HAP-1 (cell line): ENCODE measurements at places on chromosomes 11 and 22.

- no peak for DNase-seq
Measured at GRCh38 chr11:12276831-12277475, 100.4 kb upstream of the PARVA start.

- no peak for DNase-seq
Measured at GRCh38 chr11:111633248-111633647, 31.0 kb downstream of the SIK2 start.

DNA sequence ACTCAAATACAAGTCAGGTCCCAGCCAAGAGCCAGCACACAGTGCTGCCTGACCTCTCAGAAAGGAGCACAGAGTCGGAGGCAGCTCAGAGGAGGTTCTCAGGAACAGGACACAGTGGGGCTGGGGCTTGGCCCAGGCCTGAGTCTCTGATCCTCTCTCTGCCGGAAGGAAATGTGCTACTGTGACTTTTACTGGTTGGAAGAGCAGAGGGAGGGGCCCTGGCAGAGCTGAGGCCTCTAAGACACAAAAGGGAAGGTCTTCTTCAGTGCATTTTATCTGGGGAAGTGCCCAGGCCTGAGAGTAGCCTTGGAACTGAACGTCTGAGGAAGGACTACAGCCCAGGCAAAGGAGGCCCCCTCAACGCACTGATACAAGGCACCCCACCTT lies 16.2 kb upstream of the CASTOR1 start:
- DNase-seq = no peak

- no peak for DNase-seq
Measured at GRCh38 chr22:39317084-39317774, 2.2 kb downstream of the RPL3 start.

GRCh38 chr11:133834682-133835592 lies 10.4 kb downstream of the SPATA19 start:
- DNase-seq = peak; percentile 44

- DNase-seq = no peak
Measured at GRCh38 chr11:587546-587945, 11.3 kb downstream of the PHRF1 start.

DNA sequence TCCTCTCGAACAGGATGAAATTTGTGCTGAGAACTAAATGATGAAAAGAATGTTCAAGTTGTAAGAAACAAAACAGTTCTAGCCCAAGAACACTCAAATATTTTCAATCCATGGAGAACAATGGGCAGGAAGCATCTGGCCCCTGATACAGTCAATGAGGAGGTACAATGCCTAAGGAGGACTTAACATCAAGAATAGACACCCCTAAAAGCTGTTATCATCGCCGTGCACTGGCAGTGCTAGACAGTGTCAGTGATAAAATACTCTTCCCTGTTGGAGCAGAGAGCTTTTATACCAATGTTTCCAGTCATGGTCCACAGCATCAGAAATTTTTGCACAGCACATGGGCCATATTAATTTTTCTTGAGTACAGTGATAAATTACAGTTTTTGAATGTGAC lies 20.2 kb upstream of the VSTM5 start:
- DNase-seq = no peak

DNA sequence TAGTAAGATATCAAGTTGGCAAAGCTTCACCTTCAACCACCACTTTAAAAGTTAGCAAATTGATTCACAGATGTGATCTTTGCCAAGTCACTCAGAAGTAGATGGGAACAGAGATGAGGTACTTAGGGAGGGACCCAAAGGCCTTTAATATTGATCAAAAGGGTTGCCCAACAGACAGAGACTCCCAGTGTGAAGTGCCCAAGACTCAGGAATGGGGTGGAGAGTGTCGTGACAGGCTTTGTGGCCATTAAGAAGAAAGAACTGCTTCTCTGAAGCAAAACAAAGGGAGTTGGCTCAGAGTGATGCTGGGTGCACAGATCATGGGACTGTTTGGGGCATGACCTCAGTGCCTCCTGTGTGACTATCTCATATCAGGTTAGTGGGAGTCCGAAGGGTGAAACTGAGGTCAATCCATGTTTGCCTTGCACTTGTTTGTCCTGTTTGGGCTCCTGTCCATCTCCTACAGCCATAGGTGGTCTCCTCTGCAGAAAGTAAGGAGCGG lies 132.3 kb downstream of the APIP start:
- no peak for DNase-seq

- no peak for DNase-seq
Measured at GRCh38 chr11:122273476-122274191, 157.6 kb upstream of the BLID start.

DNA sequence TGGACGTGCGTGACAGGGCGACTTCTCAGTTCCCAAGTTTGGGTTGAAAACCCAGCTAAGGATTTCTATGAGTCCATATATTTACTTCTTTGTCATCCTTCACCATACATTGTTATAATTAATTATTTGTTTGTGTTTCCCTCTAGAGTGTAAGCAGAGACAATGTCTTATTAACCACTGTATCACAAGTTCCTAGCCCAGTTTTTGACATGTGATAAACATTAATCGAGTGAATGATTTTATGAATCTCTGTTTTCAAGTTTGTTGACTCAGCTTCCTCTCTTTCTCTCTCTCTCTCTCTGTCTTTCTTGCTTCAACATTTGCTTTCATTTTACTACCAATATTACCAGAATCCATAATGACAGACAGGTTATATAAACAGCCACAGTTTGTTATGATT lies 1259.6 kb upstream of the TENM4 start:
- no peak for DNase-seq

GRCh38 chr11:110452720-110453119 lies 23.0 kb downstream of the FDX1 start:
- DNase-seq = no peak

DNA sequence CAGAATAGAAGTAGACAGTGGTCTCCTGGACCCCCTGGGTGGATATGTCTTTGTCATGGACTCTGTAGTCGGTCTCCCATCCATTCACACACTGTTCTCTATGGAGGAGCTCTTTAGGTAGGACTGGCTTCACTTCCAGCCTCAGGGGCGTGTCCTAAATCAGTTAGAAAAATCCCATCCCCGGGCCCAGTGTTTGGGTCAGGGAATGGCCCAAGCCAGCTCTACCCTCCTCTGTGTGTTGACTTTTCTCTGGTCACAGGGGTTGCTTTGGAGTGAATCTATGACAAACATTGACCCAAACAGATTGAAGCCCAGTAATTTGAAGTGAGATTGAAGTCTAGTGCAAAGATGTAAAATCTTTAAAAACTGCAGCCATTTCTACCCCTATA lies 34.0 kb downstream of the WEE1 start:
- DNase-seq = no peak

- DNase-seq = no peak
Measured at GRCh38 chr22:32994898-32995297, 63.3 kb downstream of the SYN3 start.

DNA sequence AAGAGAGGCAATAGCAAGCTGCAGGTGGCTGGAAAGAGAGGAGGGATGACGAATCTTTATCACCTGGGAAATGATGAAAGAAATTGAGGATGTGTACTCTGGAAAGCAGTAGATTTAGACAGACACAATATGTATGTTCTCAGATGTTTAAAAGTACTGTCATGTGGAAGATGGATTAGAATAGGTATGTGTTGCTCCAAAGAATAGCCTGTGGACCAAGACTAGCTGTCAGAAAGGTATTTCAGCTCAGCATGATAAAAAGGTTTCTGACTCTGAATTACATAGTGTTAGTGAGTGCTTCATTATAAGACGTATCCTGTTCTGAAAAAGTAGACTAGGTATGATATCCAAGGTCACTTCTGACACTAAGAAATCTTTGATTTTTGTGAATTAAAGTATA lies 322.4 kb downstream of the CNTN5 start:
- no peak for DNase-seq

- DNase-seq = no peak
Measured at GRCh38 chr11:130068546-130068985, 1.1 kb upstream of the APLP2 start.

DNA sequence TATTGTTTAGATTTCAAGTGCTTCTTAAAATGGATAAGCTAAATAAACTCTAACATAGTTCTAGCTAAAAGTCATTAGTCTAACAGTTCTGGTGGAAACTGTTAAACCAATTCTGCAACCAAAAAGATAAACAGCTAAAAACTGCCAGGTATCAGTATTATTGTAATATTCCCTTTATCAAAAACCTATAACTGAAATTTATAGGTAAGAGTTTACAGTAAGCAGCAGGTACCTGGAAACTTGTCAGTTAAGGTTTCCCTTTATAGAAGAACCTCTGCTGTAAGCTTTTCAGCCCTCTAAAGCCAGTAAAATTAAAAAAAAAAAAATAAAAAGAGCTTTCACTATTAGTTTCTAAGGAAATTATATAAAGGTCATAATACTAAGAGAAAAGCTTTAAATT lies 61.0 kb downstream of the LIF start:
- DNase-seq = no peak

DNA sequence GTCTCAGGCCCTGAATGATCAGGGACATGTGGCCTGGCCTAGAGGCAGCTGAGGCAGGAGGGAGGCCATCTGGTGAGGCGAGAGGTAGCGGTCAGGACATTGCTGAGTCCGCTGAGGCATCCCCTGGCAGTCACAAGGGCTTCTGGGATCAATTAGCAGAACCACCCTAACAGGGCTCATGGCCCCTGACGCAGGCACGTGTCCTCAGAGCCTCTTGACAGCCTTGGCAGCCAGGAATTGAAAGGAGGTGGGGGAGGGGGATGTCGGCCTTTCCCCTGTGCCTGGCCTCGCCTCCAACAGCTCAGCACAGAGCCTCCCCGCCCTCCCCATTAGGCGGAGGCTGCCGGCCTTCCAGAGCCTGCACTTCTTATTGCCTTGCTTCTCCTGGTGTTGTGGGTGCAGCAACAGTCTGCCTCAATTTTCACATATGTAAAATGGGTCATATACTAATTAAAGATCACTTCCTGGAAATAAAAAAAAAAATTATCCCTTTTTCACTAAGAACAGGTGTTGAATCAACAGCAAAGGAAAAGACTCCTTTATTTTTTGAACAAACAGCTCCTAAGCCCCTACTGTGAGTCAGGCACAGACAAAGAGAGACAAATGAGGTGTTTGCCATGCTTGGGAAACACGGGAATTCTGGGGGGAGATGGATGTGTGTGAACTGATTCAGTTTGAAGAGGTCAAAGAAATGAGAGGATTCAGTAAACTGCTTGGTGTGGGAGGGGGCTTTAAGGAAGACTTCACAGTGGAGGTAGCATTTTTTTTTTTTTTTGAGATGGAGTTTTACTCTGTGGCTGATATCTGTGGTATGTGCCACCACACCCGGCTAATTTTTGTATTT lies 55.3 kb downstream of the NFAM1 start:
- DNase-seq = peak; percentile 57

GRCh38 chr11:23112390-23112789 lies 252.1 kb upstream of the CCDC179 start:
- DNase-seq = no peak

DNA sequence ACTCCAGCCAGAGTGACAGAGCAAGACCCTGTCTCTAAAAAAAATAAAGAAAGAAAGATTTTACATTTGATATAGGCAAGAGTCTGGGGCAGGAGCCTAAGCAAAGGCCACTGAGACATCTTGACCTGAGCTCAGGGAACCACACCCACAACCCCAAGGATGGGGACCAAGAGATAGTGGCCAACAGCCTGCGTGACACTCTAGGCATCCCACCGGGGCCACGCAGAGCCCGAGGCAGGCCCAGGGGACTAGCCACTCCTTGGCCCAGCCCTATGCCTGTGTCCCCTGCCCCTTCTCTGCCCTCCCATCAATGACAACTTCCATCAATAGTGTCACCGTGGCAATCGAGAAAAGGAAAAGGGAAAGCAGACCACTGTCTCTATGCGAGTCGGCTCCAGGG lies 41.1 kb downstream of the MN1 start:
- no peak for DNase-seq

GRCh38 chr11:3042496-3043314 lies 14.5 kb downstream of the CARS1 start:
- DNase-seq = no peak

DNA sequence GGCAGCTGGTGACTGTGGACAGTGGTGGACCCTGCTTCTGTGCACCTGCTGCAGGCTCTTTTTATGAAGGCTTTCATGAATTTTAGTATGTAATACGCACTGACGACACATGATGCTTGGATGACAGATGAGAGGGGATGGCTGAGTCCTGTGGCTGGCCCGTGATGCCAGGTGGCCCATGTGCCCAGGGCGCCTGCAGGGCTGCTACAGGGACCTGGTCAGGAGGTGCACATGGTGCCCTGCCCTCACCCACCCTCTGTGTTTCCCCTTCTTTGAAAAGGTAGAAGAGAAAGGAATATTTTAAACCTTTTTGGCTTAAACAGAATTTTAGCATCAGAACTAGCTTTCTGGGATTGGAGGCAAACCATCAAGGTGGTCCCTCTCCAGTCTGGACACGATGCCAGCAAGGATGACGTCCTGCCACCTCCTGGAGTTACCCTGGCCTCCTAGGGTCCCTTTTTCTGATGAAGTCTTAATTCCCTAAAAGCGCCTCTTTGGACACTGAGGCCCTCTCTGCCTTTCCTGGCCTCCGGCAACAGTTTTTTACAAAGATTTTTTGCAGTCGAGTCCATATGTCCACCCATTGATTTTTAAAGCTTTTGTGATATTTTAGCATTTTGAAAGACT lies 5.4 kb upstream of the RANBP1 start:
- no peak for DNase-seq

DNA sequence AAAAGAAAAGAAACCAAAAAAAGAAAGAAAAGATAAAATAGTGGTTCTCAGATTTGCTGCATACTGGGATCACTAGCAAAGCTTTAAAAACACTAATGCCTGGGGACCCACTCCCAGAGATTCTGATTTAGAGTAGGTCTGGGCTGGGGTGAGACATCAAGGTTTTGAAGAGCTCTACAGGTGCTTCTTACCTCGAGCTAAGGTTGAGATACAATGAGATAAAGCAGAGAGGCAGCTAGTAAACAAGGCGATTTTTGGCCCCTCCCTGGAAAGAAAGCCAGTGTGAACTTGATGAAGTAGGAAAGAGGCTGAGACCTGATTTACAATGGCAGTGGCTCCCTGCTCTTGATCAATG lies 327.6 kb upstream of the CCDC90B start:
- DNase-seq = no peak

GRCh38 chr11:1020211-1020905 lies 16.2 kb downstream of the MUC6 start:
- DNase-seq = no peak

DNA sequence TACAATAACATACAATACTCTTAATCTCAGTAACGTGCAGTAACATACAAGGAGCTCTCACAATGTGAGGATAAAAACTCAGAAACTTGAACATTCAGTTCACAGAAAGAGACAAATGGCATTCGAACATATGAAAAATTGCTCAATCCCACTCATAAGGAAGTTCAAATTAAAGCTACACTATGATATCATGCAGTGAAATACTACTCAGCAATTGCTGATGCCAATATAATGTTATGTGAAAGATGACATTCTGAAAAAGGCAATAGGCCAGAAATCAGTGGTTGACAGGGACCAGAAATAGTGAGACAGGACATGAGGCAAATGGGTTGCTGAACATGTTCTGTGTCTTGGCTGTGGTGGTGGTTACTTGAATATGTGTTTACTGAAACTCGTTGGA lies 33.7 kb upstream of the PITPNB start:
- no peak for DNase-seq

- DNase-seq = no peak
Measured at GRCh38 chr22:35418088-35418487, 18.1 kb downstream of the MCM5 start.
